ENCODE measurements at places on chromosomes 16 and 17.

DNA sequence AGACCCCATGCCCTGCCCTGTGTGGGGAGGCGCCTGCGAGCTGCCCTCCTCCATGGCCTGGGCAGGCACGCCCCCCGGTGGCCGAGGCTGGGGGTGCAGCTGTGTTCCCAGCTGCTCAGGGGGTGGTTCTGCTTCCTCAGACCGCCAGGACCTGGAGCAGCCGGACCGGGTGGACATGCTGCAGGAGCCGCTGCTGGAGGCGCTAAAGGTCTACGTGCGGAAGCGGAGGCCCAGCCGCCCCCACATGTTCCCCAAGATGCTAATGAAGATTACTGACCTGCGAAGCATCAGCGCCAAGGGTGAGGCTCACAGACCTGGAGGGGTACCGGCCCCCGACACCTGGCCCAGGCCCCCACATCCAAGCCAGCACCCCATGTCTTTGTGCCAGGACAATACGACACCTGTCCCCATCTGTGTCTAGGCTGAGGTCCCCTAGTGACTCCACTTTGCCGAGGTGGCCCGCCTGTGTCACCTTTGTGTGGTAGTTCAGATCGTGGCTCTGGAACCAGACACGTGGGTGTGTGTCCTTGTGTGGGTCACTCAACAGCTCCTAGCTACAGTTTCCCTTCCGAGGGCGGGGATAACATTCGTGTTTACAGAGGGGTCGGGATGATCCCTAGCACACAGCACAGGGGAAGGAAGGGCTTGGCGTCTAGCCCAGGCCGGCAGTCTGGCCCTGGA lies 9.3 kb downstream of the GJD3 start:
- DNase-seq: no peak

DNA sequence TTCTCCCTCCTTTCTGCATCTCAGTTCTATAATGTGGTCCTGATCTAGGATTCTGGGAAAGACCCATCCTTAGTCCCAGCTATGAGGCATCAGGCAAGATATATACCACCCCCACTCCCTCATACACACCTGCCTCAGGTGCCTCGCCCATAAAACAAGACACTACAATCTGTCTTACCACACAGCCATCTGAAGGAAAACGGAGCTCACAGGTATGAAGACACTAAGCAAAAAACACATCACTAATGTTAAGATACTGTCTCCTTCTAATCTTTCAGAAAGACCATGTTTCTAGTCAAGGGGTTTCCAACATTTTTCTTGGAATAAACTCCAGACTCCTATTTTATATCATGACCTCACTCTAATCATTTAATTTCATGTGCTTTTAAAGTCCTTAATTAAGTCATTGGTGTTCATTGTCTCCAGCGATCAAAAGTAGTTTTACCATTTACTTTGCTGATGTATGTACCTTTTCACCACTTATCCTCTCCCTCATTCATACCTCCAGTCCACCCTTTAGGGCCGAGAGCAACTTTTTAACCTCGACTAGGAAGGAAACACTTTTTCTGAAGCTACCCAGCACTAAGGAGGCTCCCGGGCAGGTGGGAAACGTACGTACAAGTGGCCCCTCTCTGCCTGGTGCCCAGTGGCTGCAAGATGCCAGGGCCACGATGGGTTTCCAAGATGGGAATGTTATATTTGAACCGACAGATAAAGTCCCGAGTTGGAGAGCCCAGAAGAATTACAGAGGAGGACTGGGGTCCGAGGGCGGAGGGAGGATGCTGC lies 979 bp downstream of the MAP3K14 start:
- no peak for DNase-seq

DNA sequence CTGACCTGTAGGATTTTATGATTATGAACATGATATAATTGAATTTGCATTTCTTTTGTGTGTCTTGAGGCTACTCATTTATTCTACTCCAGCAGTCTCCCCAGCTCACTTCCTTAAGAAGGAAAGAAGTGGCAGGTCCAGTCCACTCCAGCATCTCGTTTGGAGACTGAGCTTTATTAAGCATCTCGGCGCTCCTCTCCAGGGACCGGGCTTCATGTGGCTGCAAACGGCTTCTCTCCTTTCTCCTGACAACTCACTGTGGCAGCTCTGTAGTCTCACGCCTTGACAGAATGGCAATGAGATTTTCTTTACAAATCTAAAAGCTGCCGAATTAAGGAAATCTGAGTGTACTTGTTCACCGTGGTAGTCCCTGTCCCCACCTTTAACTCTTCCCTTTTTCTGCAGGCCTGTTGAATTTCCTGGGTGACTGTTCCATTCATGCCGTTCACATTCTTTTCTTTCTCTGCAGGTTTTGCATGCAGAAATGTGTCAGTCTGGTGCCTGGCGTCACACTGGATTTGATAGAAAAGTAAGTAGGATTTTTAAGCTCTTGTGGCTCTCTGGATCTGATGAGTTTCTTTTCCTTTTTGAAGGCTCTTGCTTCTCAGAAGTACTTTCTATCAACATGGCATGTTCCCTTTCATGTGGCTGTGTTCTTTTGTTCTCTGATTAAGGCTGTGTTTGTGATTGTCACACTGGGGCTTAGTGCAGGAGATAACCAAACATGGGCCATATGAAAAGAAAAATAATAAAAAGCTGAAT lies 200.5 kb upstream of the CHMP6 start:
- no peak for DNase-seq

- DNase-seq: no peak
These were observed 16.0 kb upstream of the TANC2 start for GRCh38 chr17:62950067-62950466.

DNA sequence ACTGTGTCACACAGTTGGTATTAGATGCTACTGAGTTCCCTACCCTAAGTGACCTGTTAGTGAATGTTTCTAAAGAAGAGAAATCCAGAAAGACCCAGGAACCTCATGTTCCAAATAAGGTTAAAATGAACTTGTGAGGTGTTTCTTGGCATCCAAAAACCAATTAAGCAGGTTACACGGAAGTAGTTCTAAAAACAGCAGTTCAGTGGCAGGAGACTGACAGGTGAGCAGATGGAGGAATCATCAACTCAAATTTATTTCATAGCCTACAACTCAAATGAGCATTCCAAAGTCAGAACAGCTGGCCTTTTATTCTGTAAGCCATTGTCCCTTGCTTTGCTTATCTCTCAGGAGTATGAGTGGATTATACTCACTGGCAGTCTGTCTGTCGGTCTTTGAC lies 188.3 kb downstream of the IRX3 start:
- no peak for DNase-seq
